ENCODE measurements at places on chromosomes 5 and 9.

- no peak for DNase-seq
These were observed 62.0 kb downstream of the SUSD1 start for GRCh38 chr9:112112941-112113681.

- DNase-seq = no peak
These were observed 6.1 kb downstream of the SARDH start for GRCh38 chr9:133731876-133732638.

DNA sequence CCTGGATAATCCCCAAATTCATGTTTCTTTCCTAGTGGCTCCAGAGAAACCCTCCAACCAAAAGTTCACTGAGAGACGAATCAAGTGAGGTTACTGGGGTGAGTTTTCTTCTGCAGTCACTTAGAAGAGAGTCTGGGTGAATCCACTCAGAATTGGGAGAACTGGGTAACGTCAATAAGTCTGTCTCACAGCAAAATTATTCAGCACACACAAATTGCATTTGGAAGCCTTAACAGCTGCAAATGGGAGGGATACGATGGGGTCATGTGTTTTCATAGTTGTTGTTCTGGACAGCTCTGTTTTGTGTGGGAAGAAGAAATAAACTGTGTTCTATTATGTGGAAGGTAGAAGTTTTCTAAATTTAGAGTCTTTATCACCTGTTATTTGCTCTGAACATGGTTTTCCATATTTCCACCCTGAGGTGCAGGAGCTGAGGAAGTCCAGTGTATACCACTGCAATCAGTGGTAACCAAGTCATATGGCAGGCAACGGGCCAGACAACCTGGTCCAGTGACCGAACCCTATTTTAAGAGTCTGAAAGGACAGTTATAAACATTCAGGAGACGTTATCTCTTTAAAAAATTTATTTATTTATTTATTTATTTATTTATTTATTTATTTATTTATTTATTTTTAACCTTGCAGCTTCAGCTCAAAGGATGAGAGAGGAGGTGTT lies 21.9 kb downstream of the MARCHF3 start:
- DNase-seq = no peak

GRCh38 chr9:97689401-97690180 lies 7.5 kb downstream of the XPA start:
- no peak for DNase-seq

DNA sequence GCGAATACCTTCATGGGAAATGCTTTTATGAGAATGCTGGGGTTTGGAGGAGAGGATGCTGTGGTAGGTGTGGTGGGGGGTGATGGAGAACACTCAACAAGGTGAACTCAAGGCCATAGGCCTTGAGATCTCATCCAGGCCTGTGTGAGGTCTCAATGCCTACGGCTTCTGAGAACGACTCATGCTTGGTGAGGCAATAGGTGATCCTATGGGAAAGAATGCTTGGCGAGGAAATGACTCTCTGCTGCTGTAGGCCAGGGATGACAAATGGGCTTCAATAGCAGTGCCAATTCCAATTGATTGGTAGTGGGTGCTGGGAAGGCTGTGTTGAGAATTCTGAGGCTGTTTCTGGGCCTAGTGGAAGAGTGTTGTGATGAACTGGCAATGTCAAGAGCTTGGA lies 280.2 kb upstream of the CLINT1 start:
- DNase-seq = no peak

- no peak for DNase-seq
These were observed 6.1 kb downstream of the BASP1 start for GRCh38 chr5:17223367-17224185.

DNA sequence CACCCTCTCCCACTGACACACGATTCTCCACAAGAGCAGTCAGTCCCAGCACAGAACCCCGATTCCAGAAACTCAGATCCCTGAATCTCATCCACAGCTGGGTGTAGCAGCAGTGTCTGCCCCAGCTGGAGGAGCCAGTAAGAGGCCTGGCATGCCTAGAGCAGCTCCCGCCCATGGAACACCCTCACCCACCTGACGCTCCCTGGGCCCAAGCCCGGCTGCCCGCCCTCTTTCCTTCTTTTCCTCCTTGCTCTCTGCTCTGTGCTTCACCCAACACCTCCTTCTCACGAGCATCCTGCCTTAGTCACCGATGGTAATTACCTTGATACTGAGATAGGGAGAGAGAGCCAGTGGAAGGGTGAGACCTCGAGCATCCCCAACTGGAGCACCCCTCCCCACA lies 8.7 kb downstream of the PCDH1 start:
- no peak for DNase-seq

DNA sequence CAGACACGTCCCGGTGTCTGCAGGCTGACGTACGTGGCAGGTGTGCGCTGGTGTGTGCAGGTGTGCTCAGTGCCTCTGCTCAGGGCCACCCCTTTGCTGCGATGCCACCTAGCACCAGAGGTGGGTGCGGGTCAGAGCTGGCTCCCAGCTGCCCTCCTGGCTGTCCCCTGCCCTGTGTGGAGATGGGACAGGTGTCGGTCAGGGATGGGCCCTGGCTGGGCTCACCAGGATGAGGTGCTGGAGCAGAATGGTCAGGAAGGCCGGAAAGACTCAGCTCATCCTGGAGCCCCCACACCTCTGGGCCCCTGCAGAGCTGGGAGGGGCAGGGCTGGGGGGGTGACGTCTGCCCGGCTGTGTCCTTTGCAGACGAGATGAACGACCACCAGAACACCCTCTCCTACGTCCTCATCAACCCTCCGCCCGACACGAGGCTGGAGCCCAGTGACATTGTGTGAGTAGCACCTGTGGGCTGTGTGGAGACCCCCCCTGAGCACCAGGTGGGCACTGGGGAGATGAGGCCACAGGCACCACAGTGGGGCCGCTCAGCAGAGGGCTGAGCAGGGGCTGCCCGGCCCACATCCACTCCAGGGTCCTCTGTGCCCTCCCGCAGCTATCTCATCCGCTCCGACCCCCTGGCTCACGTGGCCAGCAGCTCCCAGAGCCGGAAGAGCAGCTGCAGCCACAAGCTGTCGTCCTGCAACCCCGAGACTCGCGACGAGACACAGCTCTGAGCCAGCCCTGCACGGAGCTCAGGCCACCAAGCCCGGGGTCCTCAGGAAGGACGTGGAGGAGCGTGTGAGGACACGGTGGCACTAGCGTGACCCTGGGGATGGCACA lies 89.7 kb downstream of the KCNT1 start:
- DNase-seq = no peak

DNA sequence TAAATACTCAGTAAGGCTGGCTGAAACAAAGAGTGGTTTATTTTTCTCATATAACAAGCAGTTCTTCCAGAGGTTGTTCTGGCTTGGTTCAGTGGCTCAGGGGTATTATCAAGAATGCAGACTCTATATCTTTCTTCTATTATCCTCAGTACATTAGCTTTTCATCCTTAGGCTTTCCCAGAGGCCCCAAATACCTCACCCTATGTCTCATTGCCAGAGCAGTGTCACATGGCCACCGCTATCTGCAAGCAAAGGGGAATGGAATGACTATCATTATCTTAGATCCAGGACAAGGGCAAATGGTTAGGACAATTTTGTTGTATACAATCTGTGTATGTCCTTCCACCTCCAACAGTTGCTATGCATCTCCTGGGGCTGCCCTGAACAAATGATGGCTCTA lies 69.0 kb upstream of the SNX2 start:
- DNase-seq = no peak

DNA sequence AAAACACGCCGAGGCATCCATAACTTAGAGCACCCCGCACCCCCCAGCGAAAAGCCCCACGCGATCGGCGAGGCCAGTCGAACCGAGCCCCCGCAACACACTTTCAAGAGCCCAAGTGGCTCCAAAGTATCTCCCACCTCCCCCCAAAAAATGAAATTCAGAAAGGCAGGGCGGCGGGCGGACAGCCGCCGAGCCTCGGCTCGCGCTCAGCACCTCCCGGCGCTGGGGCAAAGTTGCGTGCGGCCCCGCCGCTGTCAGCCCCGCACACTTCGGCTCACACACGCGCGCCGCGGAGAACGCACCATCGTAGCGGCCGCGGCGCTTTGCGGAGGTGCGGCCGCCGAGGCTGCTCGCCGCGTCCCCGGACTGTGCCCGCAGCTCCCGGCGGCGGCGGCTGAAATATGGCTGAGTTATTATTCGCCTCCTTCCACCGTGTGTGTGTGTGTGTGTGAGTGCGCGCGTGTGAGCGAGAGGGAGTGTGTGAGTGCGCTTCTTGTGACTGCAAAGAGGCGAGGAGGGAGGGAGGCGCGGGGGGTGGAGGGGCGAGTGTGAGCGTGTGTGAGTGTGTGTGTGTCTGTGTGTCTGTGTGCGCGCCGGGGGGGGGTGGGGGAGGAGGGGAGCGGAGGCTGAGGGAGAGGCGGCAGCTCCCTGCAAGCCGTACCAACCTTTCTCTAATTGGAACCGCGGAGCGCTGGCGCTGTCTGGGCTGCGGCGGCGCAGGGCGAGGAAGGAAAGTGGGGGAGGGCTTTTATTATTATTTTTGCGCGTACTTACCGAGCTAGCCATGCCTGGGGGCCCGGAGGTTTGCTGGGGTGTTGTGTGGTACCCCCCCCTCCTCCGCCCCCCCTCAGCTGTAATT lies 599 bp downstream of the MLLT3 start:
- DNase-seq = peak; percentile 72

- DNase-seq = no peak
These were observed 167.7 kb downstream of the CDH6 start for GRCh38 chr5:31361234-31361633.

GRCh38 chr5:1404062-1404461 lies 41.2 kb downstream of the SLC6A3 start:
- no peak for DNase-seq

DNA sequence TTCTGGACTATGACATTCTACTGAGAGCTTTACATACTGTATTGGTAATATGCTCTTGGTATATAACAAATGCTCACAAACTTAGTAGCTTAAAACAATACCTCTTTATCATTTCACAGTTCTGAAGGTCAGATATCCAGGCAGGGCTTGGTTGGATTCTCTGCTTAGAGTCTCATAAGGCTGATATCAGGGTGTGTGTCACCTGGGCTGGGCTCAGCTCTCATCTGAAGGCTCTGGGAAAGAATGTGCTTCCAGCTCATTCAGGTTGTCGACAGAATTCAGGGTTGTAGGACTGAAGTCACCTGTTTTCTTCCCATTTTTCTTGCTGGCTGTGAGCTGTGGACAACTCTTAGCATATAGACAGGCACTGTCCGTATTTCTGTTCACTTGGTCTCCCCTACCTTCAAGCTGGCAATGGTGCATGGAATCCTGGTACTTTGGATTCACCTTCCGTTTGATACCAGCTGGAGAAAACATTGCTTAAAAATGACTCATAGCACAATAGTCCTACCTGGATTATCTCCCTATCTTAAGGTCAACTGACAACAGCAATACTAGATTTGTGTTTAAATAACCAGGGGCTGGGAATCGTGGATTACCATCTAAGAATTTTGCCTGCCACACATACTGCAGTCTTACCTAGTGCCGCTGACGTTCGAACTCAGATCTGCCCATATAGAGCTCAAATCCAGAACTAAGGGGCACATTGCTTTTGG lies 69.2 kb downstream of the RCL1 start:
- DNase-seq = no peak

GRCh38 chr9:18526685-18527084 lies 52.7 kb downstream of the ADAMTSL1 start:
- no peak for DNase-seq

DNA sequence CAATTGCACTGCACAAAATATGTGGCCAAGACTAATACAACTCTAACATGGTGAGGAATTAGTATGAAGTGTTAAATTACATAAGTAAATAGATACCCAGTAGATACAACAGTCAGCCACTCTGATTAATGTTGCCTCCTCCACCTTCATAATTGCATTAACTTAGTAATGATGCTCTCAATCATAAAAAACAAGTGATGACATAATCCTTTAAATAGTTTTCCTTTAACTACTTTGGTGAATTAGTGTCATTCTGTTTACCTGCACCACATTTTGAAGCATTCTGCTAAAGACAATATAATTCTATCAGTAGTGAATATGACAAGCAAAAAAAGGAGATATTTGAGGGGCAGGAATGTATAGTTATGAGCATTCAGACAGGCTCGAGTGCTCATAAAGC lies 265.9 kb upstream of the SLC24A2 start:
- DNase-seq = no peak

DNA sequence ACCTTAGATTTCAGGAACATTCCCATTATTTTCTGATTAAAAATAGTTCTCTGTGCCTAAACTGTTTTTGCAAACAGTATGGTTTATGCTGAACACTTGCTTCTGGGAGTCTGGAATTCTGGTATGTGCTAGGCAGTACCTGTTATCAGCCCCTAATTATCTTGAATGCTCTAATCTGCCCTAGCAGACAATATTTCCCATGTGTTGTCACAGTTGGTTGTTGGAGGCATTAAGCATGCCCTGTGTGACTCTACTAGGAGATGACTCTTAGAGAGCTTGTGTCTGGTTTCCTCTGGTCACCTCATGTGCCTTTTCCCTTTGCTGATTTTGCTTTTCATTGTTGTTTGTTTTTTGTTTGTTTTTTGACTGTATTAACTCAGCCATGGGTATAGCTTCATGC lies 36.6 kb downstream of the UHRF2 start:
- no peak for DNase-seq

- no peak for DNase-seq
These were observed 483.0 kb downstream of the SEMA5A start for GRCh38 chr5:9062873-9063272.

GRCh38 chr5:119353686-119354366 lies 2.0 kb upstream of the TNFAIP8 start:
- no peak for DNase-seq

GRCh38 chr9:134566936-134567335 lies 74.7 kb upstream of the COL5A1 start:
- no peak for DNase-seq

- no peak for DNase-seq
These were observed 309.1 kb downstream of the SPOCK1 start for GRCh38 chr5:137190031-137190430.

GRCh38 chr9:86549920-86550319 lies 195.7 kb upstream of the TUT7 start:
- DNase-seq = no peak

GRCh38 chr5:173878224-173878967 lies 9.8 kb upstream of the CPEB4 start:
- no peak for DNase-seq

DNA sequence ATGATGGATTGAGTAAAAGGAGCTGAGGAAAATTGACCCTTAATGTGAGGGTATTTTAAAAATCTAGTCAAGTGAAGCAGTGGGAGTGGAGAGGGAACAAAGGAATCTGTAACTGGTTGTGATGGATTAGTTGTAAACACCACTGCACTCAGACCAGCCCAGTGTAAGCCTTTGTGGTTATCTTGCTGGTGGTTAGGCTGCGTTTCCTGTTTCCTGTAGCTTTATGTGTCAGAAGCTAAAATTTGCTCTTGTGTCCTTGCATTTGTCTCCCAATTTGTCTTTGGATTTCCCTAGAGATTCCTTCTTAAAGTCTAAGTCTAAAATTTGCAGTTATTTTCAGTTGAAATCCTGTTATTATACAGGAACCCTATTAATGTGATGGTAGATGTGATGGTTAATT lies 6.3 kb downstream of the IFNA21 start:
- no peak for DNase-seq

DNA sequence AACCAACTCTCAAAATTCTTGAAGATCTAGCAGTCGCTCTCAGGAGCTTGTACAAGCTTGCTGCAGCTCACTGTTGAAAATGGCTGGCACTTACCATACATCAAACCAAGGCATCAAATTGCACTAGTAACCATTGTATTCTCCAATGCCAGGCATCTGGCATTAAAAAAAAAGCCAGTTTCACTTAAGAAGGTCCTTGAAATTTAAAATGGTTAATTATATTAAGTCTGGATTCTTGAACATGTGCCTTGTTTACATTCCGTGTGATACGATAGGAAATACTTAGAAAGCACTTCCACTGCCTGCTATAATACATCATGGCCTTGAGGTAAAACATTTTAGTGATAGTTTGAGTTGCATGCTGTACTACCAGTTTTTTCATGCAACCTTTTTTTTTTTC lies 300.7 kb downstream of the KDM4C start:
- DNase-seq = no peak

All from activated naive CD8-positive, alpha-beta T cell treated with anti-CD3 and anti-CD28 coated beads, Interleukin-2, amount 10 ng/mL, durations not matched to agents 7 days and 5 days (primary cell).